KBM-7 (cell line): ENCODE measurements at places on chromosomes 1 and 21.

GRCh38 chr1:188089461-188089860, 1260.7 kb downstream of the PLA2G4A start:
- DNase-seq, result no peak

GRCh38 chr1:243793298-243793697, 56.7 kb downstream of the AKT3 start:
- DNase-seq, result no peak

DNA sequence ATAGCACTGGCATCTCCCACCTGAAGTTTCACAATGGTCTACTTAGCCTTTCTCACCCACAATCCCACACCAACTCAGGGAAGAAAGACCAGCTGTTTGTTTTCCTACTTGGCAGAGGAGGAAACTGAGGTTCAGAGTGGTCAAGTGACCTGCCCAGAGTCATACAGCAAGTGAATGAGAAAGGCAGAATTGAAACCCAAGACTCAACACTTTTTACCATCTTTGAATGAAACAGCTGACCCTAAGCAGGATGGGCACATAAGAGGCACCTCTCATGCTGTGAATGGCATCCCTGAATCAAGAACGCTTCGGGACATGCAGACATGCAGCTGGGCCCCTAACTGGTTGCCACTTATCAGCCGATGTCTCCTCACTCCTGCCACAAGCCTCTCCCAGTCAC, 193.8 kb downstream of the HIVEP3 start:
- DNase-seq, result no peak

- DNase-seq, result no peak
These were observed 406.6 kb upstream of the CAMK1G start for GRCh38 chr1:209176866-209177430.

DNA sequence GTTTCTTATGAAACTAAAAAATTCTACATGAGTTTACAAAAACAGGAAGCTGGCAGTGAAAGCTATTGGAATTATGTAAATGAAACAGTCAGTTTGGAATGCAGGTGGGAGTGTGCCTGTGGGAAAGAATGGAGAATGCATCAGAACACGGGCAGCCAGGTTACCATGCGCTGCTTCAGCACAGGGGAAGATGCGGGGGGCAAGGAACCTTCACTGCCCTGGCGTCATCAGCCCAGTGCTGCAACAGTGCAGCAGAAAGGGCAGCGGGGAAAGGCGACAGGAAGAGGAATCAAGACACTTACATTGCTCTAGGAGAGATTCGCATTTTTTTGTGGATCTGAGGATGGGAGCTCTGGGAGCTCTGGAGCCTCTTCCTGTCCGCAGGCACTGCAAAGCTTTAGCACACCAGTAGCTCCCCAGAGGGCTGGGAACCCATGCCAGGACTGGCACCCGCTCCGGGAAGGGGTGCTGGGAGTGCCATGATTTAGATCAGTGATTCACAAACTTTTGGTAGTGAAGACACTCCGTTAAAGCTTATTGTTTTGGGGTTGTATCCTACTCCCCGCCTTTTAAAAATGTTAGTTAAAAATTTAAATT, 64.1 kb upstream of the WDR26 start:
- peak; percentile 67 for DNase-seq

DNA sequence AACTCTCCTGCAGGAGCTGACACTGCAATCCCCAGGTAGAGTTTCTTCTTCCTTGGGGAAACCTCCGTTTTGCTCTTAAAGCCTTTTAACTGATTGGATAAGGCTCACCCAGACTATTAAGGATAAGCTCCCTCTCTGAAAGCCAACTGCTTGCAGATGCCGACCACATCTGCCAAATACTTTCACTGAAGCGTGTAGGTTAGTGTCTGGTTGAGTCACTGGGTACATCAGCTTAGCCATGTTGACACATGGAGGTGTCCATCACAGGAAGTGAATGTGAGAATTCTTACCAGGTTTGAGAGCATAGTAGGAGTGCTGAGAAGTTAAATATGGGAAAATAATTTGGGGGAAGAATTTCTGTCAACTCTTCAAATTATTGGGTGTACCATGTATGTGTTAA, 202.0 kb downstream of the AJAP1 start:
- DNase-seq, result no peak

- DNase-seq, result no peak
These were observed 29.7 kb downstream of the SLC45A1 start for GRCh38 chr1:8347635-8348034.

DNA sequence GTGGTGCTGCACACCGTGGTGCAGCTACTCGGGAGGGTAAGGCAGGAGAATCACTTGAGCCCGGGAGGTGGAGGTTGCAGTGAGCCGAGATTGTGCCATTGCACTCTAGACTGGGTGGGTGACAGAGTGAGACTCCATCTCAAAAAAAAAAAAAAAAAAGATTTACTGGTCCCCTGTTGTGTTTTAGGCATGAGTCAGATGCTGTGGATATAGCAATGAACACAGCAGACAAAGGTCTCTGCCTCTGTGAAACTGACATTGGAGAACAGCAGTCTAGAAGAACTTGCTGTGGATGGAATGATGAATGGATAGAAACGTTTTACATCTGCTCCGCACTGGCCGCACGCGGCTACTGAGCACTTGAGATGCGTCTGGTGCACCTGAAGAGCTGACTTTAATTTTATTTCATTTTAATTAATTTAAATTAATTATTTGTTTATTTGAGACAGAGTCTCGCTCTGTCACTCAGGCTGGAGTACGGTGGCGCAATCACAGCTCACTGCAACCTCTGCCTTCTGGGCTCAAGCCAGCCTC, 24.5 kb upstream of the EPHA2 start:
- DNase-seq, result no peak

DNA sequence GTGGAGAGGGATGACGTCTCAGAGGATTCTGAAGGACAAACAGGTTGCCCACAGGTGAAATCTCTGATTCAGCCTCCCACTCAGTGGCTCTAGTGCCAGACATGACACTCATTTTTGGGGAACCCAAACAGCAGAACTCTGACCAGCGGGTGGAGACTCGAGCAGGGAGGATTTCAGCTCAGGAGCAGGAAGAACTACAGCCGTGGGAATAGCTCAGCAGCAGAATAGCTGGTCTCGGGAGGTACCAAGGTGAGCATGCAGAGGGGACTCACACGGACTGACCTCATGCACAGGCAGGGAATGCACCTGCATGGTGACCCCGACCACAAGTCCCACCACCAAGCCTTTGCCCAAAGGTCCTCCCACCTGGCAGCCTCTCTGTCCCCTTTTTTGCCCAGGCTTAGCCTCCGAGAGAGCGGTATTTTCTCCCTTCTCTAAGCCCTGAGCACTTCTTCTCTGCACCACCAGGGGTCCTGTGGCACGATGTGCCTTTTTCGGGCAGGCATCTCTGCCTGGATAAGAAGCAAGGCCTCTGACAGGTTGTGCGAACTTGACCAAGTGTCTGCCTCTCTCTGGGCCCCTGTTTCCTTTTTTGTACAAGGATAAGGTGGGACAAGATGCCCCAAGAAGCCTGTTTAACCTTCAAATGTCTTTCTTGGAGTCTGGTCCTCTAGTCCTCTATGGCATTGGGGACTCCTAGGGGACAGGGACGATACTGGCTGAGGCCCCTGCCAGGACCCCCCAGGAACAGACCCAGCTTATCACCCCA, 8.8 kb upstream of the FGR start:
- DNase-seq, result peak; percentile 61

GRCh38 chr1:197862221-197862620, 40.2 kb upstream of the C1orf53 start:
- no peak for DNase-seq

- no peak for DNase-seq
These were observed 27.2 kb upstream of the ENO1 start for GRCh38 chr1:8905582-8906191.

DNA sequence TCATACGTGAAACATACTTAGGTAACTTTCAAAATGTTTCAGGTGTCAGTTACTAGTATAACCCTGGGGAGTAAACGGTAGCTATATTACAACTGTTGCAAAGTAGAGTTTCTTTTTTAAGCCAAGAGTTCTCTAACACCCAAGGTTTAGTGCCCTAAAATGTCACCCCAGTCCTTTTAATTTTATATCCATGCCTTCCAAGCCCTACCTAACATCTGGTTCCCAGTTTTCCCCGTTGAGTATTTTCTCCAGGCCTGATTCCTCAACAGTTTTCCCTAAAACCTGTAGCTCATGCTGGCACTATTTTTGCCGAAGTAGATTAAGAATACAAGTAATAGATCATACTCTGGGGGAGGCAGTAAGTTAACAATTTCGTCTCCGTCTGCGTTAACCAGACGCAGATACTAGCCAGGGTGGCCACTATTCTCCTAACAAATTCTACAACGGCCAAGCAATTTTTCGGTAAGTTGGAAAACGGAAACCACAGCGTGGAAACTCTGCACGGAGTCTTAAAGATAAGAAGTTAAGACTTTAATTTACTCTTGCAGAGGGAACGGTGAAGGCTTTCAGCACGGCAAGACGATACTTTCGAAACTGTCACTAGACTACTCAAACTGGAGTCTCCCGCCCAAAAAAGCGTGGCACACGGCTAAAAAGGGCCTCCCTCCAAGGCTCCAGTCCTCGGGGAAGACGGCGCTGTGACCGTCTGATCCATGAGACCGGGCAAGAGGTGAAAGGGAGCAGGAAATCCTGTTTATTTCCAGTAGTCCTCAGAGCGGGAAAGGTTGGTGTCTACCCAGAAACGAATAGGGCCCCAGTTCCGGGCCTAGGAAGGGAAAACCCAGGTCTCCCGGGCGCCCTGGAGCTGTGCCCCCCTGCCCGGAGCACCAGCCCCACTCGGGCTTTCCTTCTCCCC, 945 bp downstream of the SRSF4 start:
- DNase-seq, result no peak

DNA sequence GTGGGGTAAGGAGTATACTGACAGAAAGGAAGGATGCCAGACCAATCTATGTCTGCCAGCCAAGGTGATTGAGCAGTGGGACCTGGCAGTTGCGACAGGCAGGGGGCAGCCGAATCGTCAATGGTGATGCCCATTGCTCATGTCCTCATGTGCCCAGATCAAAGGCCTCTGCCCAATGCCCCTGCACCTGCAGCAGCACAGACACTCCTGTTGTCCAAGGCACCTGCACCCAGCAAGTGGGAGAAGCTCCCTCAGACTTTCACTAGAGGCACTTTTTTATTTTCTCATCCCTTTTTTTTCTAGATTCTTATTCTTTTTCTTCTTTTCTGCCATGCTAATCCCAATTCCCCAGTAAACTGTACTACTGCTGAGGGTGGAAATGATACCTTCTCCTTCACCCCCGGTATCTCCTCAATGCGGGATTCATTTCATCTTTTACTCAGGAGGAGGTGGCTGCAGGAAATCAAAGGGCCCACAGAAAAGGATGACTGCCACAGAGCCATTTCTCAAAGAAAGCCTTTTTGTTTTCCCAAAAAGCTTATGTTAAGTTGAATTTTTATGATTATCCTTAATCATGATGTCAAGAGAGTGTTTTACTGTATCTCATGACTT, 332.0 kb downstream of the PAPPA2 start:
- no peak for DNase-seq

DNA sequence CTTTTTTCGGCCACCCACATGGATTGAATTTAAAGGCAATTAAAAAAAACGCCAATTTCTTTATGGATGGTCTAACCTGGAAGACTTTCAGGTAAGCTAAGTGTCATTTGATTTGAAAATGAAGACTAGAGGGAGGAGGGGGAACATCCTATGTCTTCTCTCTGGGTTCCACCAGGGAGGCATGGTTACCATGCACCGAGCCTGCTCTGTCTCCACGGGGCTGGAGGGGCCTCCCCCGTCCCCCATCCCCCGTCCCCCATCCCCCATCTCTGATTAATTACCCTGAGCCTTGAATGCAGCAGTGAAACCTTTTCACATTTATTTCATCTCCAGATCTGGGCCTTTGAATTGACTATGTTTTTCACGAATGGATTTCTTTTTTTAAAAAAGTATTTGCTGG, 135.1 kb downstream of the TLR5 start:
- DNase-seq, result no peak
